ENCODE measurements at places on chromosomes 11 and 22.

GRCh38 chr11:38935941-38936340 is 2337.9 kb upstream of the RAG2 start:
- no peak for DNase-seq

GRCh38 chr11:359181-359714 is 10.1 kb upstream of the B4GALNT4 start:
- DNase-seq = no peak

DNA sequence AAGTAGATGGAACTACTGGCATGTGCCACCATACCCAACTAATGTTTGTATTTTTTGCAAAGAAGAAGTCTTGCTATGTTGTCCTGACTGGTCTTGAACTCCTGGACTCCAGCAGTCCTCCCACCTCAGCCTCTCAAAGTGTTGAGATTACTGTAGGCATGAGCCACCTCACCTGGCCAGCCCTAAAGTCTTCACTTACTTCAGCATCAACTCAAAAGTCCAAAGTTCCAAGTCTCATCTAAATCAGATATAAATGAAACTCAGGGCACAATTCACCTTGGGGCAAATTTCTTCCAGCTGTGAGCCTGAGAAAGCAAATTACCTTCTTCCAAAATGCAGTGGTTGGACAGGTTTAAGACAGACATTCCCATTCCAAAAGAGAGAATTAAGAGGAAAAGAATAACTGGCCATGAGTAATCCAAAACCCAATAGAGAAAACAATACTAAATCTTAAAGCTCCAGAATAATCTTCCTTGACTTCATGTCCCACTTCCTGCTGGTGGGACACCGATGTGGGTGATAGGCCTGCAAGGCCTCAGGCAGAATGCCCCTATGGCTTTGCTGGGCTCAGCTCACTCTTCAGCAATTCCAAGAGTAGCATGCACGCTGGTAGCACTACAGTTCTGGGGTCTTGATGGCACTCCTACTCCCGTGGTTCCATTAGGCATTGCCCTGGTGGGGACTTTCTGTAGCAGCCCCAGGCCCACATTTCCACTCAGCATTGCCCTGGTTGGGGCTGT is 50.3 kb downstream of the TUG1 start:
- no peak for DNase-seq

GRCh38 chr11:31818874-31819331 is 7.8 kb upstream of the PAX6 start:
- no peak for DNase-seq

DNA sequence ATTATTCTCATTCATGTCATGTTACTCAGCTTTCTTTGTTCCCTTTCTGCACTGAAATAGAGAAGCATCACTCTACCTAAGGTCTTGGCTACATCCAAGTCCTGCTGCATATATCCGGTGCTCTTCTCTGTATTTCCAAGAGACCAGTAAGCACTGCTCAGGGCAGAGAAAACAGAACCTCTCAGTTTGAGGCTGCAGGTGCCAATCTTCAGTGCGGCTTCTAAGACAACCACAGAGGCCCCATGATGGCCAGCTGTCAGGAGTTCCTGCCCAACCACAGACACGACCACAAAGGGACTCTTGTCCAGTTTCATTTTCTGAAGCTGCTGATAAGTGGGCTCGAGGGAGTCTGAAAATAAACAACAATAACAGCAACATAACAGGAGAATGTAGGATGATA is 378.4 kb upstream of the PITPNB start:
- DNase-seq = no peak

- DNase-seq = no peak
Observed at GRCh38 chr11:67996622-67997474, 7.0 kb downstream of the UNC93B1 start.

- no peak for DNase-seq
Observed at GRCh38 chr11:16505481-16505880, 149.1 kb upstream of the SOX6 start.

DNA sequence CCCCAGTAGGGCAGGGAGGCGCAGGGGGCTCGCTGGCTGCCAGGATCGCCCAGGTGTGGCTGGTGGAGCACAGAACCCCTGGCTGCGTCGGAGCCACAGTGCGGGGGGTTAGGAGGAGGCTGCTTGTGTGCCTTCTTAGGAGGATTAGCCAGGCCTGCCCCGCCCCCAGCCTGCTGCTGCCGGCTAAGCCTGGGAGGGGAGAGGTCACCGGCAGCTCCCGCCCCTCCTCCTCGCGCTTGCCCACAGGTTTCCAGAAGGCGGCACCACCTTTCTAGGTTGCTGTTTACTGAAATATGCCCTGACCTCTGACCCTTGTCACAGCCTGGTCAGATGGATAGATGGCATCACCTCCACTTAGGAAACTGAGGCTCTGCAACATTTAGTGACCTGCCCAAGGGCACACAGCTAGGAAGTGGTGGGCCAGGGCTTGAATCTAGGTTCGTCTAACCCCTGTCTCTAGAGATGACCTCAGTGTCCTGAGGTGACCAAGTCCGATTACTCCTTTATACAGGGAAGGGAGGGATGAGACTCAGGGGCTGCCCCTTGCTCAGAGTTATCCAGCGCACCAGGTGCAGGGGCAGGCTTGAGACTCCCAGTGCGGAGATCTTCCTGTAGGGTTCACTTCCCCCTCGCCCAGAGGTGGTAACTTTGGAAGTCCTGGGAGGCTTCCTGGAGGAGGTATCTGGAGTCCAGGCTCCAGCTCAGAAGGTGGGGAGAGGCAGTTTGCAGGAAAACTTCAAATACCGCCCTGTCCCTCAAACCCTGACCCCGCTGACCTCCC is 44.0 kb downstream of the MYO7A start:
- no peak for DNase-seq

DNA sequence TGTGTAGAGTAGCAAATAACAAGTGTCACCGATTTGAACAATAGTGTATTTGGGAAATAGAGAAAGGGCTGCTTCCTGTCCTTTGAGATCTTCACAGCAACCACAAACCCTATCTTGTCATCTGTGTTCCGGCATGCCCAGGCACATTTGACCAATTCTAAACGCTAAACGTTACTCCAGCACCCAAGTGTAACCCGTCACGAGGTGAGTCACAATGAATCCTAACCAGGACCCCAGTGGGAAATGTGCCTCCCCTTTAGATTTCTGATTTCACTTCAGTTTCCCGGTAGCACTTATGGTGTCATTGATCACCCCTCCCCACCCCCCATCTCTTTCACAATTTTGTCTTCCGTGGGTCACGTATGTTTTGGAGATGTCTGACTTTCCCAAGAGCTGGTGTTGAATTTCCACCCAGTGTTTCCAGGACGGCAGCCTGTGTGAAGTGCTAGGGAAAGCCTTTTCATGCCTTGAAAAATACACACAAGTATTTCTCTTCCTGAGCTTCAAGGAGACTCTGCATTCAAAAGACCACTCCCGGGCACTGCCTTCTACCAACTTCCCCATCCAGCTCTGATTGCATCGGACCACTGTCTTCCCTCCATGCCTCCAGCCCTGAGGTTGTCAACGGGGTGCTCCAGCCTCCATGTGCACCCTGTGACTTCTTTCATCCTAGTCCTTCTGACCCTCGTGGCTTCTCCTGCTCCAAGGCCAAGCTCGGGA is 10.5 kb upstream of the C11orf24 start:
- DNase-seq = no peak

GRCh38 chr11:14908214-14908880 is 16.3 kb upstream of the CYP2R1 start:
- no peak for DNase-seq

- DNase-seq = no peak
Observed at GRCh38 chr22:20815477-20816050, 41.7 kb downstream of the SERPIND1 start.

DNA sequence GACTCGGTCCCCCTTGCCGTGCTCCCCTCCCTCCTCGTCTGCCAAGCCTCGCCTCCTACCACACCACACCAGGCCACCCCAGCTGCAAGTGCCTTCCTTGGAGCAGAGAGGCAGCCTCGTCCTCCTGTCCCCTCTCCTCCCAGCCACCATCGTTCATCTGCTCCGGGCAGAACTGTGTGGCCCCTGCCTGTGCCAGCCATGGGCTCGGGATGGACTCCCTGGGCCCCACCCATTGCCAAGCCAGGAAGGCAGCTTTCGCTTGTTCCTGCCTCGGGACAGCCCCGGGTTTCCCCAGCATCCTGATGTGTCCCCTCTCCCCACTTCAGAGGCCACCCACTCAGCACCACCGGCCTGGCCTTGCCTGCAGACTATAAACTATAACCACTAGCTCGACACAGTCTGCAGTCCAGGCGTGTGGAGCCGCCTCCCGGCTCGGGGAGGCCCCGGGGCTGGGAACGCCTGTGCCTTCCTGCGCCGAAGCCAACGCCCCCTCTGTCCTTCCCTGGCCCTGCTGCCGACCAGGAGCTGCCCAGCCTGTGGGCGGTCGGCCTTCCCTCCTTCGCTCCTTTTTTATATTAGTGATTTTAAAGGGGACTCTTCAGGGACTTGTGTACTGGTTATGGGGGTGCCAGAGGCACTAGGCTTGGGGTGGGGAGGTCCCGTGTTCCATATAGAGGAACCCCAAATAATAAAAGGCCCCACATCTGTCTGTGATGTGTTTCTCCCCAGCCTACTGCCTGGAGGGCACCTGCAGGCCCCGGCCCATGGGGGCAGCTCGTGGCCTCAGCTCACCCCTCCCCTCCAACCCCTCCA is 29.8 kb downstream of the CAPN1 start:
- no peak for DNase-seq

DNA sequence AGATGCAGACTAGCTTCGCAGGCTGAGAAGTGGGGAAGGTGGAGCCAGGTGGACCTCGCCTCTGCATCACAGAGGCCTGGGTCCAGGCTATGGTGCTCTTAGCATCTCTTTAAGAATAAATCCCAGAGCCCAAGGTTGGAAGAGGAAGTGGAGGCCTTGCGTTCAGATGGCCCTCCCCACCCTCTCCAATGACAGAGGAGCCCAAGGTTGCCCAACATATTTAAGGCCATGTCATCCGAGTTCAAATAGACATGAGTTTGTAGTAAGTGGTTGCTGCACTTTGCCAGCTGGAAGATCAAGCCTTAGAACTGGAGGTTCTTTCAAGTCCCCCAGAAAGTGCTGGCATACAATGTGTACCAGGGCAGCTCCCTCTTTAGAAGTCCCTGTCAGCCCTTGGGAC is 47.1 kb upstream of the HORMAD2 start:
- DNase-seq = no peak

- DNase-seq = no peak
Observed at GRCh38 chr11:706957-707816, 1.2 kb downstream of the EPS8L2 start.
